ENCODE measurements at places on chromosomes 13 and 19.

DNA sequence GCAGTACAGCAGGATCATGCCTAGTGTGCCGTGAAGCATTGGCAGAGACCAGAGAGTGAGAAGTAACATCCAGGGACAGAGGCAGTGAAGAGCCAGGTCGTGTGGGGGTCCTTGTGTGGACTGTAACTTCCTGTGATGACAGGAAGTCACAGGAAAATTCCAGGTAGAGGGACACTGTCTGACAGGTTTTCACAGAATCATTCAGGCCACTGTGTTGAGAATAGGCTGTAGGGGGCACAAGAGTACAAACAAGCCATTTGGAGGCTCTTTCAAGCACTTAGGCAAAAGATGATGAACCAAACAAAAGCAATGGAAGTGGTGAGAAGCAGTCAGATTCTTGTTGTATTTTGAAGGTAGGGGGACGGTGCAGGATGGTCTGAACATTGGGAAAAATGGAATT, 46.4 kb downstream of the N4BP2L1 start:
- DNase-seq: no peak

- DNase-seq: no peak
Measured at GRCh38 chr13:99703908-99704307, 202.6 kb downstream of the TM9SF2 start.

- DNase-seq: no peak
Measured at GRCh38 chr13:27960362-27961226, 8.5 kb downstream of the CDX2 start.

DNA sequence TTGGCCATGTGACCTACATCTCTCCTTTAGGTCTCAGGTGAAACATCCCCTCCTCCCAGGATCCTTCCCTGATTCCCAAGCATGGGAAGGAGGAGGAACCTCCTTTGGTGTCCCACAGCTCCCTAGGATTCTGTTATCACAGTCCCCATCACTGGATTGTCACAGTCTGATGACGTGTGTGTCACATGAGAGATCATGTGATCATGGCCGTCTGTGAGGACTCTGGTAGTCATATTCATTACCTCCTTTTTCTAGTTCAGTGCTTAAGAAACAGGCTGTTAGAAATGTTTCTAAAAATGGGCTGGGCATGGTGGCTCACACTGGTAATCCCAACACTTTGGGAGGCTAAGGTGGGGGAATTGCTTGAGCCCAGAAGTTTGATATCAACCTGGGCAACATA, 3.0 kb downstream of the DHX34 start:
- no peak for DNase-seq

GRCh38 chr13:58300974-58301681, 669.6 kb downstream of the PCDH17 start:
- DNase-seq: no peak

DNA sequence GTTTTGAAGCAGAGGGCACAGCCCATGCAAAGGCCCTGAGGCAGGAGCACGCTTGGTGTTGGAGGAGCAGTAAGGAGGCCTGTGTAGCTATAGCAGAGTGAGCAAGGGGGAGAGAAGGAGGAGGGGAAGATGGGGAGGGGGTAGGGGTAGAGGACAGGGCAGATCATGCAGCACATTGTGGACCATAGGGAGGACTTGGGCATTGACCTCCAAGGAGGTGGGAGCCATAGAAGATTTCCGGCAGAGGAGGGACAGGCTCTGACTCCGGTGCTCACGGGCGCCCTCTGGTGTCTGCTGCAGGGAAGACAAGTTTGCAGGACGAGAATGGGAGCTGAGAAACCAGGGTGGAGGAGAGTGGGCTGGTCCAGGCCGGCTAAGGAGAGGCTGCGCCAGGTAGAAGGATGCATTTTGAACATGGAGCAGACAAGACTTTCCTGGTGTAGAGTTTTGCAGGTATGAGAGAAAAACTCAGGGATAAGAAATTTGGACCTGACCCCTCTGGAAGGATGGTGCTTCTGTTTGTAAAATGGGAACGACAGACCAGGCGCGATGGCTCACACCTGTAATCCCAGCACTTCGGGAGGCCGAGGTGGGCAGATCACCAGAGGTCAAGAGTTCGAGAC, 13.7 kb upstream of the CREB3L3 start:
- DNase-seq: peak; percentile 75

DNA sequence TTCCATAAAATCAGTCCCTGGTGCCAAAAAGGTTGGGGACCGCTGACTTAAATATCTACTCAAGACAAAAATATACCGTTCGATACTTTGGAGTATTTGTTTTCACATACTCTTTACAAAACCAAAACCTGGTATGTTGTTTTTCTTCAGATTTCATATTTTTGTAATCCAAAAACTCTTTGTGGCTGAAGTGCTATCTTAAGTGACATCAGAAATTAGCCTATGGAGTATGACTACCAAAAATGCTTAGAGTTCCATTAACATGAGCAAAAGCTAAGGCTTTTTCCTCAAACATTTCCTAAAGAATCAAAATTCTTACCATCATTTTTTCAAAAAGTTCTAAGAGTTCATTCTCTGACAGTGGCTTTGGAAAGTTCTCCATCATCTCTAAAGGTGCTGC, 52.0 kb downstream of the DIAPH3 start:
- DNase-seq: no peak

DNA sequence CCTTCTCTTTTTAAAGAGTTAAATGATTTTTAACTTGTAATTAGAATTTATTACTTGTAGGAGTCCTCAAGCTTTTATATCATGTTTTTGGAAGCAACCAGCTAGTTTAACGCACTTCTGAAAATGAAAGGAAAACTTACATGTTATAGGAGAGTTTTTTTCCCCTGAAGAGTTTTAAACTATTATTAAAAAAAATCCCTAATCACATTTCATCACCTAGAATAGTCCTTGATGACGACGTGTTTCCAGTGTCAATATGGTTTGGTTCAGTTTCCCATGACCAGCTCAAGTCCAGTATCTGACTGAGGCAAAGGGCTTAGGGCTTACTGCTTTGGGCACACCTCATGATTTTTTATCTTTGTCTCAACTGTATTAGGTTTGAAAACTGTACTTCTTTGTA, 36.0 kb downstream of the URI1 start:
- DNase-seq: no peak

DNA sequence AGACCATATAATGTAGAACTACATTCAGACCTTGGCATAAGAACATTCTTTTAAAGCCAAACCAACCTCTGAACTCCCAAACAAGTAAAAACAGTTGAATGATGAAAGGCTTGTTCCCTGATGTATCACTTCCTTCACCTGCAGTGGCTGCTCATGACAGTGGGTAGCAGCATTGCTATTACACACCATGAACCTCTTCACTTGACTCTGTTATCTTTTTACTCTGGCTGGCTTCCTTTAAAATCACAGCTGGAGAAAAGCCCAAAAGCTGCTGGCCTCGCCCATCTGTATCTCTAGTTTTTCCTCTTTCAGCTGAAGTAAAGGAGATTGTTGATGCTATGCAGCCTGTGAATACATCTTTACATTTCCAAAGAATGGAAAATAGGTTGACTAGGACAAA, 22.6 kb downstream of the THSD1 start:
- no peak for DNase-seq

DNA sequence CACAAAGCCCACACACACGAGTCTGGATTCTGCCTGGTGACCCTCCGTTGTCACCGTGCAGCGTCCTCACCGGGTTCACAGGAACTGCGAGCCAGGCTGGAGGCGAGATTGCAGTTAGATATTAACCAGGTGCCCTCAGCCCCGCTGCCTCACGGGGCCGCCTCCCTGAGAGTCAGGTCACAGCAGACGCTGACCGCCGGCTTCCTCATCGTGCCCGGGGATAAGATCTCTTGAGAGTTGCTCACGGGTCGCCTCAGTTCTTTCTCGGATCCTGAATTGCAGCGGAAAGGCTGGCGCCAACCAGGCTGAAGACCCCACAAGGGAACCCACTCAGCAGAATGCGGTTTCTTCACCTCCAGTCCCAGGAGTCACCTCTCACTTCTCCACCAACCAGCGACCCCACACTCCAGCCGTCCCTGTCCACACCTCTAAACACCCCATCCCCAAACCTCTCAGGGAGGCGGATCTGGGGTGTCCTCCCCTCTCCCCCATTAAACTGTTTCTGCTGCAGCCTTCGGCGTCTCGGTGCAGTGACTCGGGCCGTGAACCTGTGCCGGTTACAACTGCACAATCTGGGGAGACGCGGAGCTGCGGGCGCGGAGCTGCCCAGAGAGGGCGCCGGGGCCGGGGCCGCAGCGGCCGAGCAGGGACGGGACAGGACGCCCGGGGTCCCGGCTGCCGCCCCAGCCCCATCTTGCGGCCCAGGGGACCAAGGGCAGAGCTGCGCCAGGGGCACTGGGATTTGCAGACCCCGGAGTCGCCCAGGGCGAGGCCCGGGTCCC, 591 bp downstream of the ZNF823 start:
- peak; percentile 35 for DNase-seq

- no peak for DNase-seq
Measured at GRCh38 chr19:18539372-18539771, 4.0 kb downstream of the FKBP8 start.

DNA sequence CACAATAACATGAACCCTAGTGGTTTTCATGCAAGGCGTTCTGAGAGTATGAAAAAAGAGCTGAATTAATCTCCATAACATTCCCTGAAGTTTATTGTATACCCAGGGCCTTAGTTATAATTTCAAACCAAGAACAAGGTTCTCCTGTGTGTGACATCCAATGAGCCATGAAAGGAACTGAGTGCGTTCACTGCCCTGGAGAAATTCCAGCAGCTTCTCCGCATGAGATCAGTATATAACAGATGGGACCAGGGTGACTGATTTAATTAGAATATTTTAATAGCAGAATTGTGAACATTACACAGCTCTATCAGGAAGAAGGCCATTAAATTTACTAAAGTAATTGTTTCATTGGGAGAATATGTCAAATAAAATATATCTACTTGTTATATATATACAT, 1190.5 kb upstream of the SLC10A2 start:
- no peak for DNase-seq

- no peak for DNase-seq
Measured at GRCh38 chr19:44112802-44113137, 429 bp upstream of the ZNF225 start.

- no peak for DNase-seq
Measured at GRCh38 chr13:44396701-44397580, 23.3 kb downstream of the SERP2 start.

DNA sequence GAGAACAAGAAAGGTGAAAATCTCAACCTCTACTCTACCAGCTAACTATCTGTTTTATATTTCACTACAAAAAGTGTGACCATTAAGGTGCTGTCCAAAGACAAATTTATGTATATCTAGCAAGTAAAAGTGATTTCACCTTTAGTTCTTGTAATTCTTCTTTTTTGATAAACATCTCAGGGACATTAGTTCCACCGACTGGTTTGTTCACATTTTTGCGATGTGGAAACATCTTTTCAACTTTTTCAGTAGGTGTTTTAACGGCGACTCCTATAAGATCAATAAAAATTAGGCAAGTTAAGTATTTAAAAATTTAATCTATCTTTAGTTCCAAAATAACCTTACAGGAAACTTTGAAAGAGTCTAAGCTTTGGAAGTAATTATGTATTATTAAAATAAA, 33.3 kb downstream of the CLDN10 start:
- DNase-seq: no peak

DNA sequence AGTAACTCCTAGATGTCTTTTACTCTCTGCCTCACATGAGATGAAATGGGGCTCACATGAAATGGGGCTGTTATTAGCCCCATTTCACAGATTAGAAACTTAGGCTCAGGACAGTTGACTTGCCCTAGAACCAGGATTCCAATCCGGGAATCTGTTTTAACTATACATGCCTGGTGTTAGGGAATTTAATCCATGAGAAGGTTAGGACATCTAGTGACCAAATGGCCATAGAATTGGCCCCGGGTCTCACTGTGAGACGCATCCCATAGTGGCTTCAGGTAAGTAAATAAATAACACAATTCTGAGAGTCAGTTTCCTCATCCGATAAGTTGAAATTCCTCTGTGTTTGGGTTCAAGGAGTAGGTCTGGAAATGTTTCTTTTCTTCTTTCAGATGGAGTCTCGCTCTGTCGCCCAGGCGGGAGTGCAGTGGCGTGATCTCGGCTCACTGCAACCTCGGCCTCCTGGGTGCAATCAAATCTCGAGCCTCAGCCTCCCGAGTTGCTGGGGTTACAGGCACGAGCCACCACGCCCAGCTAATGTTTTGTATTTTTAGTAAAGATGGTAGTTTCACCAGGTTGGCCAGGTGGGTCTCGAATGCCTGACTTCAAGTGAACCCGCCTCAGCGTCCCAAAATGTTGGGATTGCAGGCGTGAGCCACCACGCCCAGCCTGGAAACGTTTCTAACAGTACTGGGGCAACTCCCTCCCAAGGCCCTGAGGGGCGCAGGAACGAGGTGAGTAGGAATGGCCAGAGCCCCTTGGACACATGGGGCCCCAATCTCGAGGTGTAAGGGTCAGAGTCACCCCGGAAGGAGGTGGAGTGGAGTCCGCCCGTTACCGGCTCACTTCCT, 1.2 kb upstream of the ZNF574 start:
- DNase-seq: no peak

DNA sequence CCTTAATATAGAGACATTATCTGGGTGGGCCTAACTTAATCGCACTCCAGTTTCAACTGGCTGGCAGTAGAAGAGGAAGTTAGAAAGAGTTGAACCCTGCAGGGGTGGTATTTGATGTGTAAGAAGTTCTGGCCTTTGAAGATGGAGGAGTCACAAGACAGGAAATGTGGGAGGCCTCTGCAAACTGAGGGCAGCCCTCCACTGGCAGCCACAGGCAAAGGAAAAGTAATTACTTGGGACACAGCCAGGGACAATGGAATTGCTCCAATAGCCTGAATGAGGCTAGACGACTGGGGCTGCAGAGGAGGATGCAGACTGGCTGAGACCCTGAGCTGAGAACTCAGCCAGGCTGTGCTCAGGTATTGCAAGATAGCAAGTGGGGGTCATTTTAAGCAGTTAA, 703.3 kb upstream of the ARGLU1 start:
- no peak for DNase-seq

DNA sequence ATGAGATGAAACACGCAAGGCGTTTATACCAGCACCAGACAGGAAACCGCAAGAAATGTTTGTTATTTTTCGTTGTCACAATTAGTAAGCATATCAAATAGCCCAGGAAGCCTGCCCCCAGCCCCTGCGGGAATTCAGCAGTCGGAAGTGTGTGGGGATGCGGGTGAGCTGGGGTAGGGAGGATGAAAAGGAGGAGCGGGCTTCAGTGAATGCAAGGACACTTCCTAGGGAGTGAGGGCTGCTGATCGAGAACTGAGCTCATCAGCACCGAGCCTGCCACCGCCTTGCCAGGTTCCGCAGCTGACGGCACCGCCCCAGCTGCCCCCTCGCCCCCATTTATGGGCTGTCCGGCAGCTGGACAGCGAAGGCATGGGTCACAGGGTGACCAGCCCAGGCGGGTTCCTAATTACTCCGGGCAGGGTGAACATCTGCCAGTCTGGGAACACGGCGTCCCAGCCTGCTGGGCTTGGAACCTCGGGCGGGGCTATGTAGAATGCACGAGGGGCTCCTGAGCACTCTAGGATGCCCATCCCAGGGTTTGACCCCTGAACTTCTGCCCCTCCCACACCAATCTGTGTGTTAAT, 1.6 kb upstream of the BEST2 start:
- DNase-seq: no peak

- no peak for DNase-seq
Measured at GRCh38 chr19:41711376-41712261, 3.2 kb downstream of the CEACAM5 start.

Data from CD4-positive, CD25-positive, alpha-beta regulatory T cell (primary cell).